ENCODE measurements at places on chromosomes 7 and 10.

DNA sequence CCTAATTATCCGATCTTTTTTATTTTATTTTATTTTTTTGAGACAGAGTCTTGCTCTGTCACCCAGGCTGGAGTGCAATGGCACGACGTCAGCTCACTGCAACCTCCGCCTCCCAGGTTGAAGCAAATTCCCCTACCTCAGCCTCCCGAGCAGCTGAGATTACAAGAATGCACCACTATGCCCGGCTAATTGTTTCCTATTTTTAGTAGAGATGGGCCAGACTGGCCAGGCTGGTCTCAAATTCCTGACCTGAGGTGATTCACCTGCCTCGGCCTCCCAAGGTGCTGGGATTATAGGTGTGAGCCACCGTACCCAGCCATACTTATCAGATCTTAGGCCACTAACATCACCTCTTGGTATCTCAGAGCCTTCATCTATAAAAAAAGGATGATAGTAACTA is 4.9 kb downstream of the SLC25A13 start:
- DNase-seq = no peak

- no peak for DNase-seq
Measured at GRCh38 chr10:28678687-28679457, 1.6 kb downstream of the BAMBI start.

DNA sequence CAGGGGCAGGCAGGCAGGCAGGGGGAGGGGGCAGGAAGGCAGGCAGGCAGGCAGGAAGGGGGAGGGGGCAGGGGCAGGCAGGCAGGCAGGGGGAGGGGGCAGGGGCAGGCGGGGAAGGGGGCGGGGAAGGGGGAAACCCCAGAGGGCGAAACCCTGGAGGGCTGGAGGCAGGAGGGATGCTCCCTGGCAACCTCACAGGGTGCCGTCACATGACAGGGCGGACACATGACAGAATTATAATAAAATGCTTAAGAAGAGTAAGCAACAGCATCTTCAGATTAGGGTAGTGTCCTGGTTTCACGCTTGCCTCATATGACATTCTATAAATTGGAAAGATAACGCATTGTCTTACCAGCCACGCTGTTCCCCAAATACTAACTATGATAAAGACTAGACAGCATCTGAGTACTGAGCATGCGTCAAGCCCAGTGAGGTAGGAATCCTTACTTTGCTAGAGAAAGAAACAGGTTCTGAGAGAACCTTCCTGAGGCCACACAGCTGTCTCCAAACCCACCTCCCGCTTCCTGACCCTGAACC is 131.6 kb downstream of the DIP2C start:
- peak; percentile 36 for DNase-seq

DNA sequence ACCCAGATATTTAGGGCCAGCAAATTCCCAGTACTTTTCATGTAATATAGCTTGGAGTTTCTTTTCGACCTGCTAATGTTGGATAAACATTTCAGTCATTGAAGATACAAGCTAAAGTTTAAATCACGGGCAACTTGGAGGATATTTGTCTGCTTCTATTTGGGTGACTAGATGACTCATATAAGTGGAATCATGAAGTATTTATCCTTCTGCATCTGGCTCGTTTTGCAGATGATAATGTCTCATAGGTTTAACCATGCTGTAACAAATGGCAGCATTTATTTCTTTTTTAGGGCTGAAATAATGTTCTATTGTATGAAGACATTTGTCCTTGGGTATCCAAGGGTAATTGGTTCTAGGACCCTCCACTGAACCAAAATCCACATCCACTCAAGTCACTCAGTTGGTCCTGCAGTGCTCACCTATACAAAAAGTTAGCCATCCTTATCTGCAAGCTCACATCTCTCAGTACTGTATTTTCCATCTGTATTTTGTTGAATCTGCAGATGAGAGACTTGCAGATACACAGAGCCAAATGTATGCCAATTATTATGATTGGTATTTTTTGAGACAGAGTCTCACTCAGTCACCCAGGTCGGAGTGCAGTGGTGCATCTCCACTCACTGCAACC is 187.2 kb upstream of the CSTF2T start:
- DNase-seq = peak; percentile 75

GRCh38 chr7:97446361-97446760 is 285.5 kb upstream of the TAC1 start:
- DNase-seq = no peak

DNA sequence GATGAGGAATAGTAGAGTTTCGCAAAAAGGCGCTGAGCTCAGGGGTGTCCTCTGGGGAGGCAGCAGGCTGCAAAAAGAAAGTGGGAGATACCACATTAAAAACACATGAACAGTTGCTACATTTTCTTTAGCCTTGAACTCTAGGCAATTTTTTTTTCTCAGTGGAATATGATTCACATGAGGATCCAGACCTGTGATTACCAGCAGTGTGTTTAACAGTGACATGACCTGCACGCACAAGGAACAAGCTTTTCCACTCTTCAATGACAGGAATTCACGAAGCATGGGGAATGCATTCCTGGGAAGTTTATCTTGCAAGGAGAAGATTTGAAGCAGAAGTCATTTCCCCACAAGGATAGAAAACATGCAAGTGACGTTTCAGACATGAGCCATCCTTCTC is 161.6 kb downstream of the ITGA8 start:
- DNase-seq = peak; percentile 97

GRCh38 chr7:112013274-112013673 is 192.9 kb downstream of the DOCK4 start:
- DNase-seq = no peak

GRCh38 chr10:20892796-20893195 is 4.3 kb downstream of the NEBL start:
- DNase-seq = no peak

DNA sequence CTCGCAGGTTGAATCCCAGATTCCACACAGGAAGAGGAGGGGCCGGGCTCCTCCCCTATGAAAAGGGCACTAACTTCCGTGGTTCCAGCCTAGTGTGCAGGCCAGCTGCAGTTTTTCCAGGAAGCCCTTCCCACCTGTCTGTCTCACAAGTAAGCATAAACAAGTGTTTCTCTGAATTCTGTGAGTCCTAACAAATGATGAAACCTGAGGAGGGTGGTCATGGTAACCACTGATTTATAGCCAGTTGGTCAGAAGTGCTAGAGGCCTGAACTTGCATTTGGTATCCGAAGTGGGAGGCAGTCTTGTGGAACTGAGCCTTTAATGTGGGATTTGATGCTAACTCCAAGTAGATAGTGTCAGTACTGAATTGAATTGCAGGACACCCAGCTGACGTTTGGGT is 54.7 kb upstream of the STEAP4 start:
- no peak for DNase-seq

- DNase-seq = peak; percentile 73
Measured at GRCh38 chr7:137343281-137343841, at the start of gene PTN. Gene PTN (minus strand): TSS chr7:137343733. CDS start chr7:137254973, 88,760 bp downstream.

GRCh38 chr7:22380333-22380732 is 23.4 kb upstream of the RAPGEF5 start:
- DNase-seq = no peak

DNA sequence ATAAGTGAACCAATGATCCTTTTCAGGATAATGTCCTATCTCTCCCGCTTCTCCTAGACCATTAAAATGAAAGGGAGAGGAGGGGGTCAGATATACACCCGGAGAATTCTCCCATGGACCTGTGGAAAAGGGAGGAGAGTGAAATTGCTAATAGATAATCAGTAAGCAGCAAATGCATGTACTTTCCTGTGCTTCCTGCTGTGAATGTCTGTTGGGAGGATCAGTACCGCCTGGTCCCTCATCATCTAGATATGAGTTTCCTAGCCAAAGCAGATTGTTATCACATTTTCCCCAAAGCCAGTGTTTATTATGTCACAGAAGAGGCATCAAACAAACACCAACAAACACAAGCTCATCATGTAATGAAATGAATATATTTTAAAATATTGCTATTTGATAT is 96.8 kb downstream of the GNAT3 start:
- peak; percentile 8 for DNase-seq

DNA sequence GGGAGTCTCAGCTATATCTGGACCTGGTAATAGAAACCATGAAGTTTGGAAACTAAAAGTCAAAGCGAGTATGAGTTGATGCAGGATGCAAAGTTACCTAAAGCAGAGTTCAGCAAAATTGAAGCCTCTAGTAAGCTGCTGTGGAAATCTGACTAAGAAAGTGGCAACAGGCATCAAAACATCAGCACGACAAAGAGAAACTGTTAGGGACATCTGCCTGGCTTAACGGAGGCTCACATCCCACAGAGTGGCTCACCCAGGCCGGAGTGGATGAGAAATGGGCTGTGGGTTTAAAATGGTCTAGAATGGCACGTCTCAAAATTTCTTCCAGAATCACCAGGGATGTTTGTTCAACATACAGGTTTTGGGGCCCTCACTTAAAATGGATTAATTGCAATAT is 164.1 kb upstream of the NPY start:
- no peak for DNase-seq

DNA sequence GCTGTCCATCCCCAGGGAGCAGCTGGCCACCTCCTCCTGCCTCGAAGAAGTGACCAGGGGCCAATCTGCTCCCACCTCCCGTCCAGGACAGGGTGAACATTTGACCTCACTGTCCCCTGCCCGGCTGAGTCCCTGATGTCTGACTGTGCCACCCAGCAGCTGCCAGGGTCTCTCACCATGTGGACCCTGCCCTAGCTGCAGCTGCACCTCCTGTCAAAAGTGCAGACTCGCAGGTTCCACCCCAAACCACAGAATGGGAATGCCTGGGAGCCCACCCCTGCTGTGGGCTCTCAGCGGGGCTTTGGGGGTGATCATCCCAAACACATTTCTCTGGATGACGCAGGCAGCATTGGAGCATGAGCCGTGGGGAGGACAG is 86.1 kb downstream of the RGS10 start:
- no peak for DNase-seq

- no peak for DNase-seq
Measured at GRCh38 chr7:150425670-150426069, 24.8 kb upstream of the GIMAP8 start.

- DNase-seq = no peak
Measured at GRCh38 chr7:69789563-69789962, 191.3 kb downstream of the AUTS2 start.

DNA sequence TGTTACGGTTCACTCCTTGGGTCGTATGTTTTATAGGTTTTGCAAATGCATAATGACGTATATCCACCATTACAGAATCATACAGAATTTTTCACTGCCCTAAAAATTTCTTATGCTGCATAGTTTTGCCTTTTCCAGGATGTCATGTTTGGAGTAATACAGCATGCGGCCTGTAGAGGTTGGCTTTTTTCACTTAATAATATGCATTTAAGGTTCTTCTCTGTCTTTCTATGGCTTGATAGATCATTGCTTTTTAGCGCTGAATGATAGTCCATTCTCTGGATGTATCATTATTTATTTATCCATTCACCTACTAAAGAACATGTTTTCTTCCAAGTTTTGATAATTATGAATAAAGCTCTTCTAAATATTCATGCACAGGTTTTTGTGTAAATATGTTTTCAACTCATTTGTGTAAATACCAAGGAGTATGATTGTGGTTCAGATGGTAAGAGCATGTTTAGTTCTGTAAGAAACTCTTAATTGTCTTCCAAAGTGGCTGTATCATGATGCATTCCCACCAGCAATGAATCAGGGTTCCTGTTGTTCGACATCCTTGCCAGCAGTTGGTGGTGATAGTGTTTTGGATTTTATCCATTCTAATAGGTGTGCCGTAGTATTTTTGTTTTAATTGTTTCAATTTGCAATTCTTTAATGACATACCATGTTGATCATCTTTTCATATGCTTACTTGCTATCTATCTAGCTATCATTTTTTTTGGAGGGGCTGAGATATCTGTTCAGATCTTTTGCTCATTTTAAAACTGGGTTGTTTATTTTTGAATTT is 531.2 kb upstream of the GHITM start:
- no peak for DNase-seq

- DNase-seq = no peak
Measured at GRCh38 chr7:949021-949934, 5.2 kb downstream of the ADAP1 start.

GRCh38 chr10:113474752-113475151 is 78.1 kb upstream of the HABP2 start:
- peak; percentile 75 for DNase-seq

- peak; percentile 72 for DNase-seq
Measured at GRCh38 chr7:95246831-95247370, 77.4 kb downstream of the PON1 start.

GRCh38 chr7:126286317-126286716 is 966.4 kb downstream of the GRM8 start:
- DNase-seq = no peak

DNA sequence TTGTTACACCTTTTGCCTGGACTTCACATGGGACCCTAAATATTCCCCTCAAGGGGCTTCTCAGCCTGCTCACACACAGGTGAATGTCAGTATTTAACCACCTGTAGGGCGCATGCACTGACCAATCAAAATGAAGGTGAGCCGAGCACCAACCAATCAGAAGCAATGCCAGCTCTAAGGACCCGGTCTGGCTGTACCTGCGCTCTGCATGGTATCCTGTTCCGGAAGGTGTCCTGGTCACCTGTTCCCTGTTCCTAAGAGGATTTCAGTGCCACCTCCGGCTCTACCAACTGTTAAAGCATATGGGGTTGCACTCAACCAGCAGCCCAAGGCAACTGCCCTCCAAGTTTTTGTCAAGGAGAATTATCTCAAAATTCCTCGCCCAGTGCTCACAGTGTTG is 18.4 kb upstream of the CALN1 start:
- no peak for DNase-seq

All from fibroblast of upper back skin (primary cell).